Bronchial smooth muscle cell (primary cell): ENCODE measurements at places on chromosomes 1 and 21. TPM values are rescaled to one million over a fixed set of nuclear protein-coding genes. Genes with fewer than 3 reads are reported as not detected.

Gene GRIK3
- not detected in 2 replicates for total RNA-seq

Gene KIF17
- 0.32 and 0.43 TPM in 2 replicates for total RNA-seq

Gene LYPD8
- total RNA-seq = not detected in 2 replicates

Gene TFF3
- total RNA-seq = 0.94 and 0.95 TPM in 2 replicates

Gene B4GALT2
- total RNA-seq = 45.2 and 46.1 TPM in 2 replicates

Gene LYPLAL1
- total RNA-seq = 40.0 and 59.8 TPM in 2 replicates

Gene VSIG8
- under 0.01 TPM in 2 replicates for total RNA-seq

Gene CFHR3
- total RNA-seq = not detected in 2 replicates

Gene FMOD
- 3.6 and 20.5 TPM in 2 replicates for total RNA-seq

Gene WDR3
- total RNA-seq = 10.1 and 12.3 TPM in 2 replicates

Gene TINAGL1
- 0.94 and 2.4 TPM in 2 replicates for total RNA-seq

Gene TNFRSF8
- 0.16 TPM in 1 of 2 replicates, not detected in the other for total RNA-seq

Gene SPRR2F
- not detected in 2 replicates for total RNA-seq

Gene BSND
- not detected in 2 replicates for total RNA-seq

Gene TRNP1
- total RNA-seq = 3.9 and 38.0 TPM in 2 replicates

Gene NBPF20
- 2.6 and 2.8 TPM in 2 replicates for total RNA-seq

Gene AGT
- 1.5 and 5.7 TPM in 2 replicates for total RNA-seq

Gene LCE1A
- total RNA-seq = not detected in 2 replicates

Gene OLFML3
- 140 and 177 TPM in 2 replicates for total RNA-seq
